ENCODE measurements at places on chromosomes 11 and 22.
A peak's percentile ranks its signal among the peaks of the same experiment; 100 is the strongest.

DNA sequence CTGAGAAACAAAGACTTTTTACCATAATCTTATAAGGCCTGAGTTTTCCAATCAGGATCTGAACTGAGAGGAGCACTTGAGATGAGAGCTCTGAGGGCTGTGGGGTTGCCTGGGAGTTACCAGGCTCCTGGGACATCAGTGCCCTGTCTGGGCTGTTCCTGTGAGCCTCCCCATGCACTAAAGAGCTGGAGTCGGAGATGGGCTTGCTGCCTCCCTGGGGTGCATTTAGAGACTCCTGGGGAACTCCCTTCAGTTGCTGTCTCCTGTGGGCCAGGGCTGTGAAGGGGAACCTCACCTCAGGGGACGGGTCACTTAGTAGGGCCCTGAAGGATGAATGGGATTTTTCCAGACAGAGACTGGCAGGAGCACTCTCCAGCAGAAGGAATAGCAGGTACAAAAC is 33.3 kb downstream of the KCNC1 start:
- no peak for DNase-seq

DNA sequence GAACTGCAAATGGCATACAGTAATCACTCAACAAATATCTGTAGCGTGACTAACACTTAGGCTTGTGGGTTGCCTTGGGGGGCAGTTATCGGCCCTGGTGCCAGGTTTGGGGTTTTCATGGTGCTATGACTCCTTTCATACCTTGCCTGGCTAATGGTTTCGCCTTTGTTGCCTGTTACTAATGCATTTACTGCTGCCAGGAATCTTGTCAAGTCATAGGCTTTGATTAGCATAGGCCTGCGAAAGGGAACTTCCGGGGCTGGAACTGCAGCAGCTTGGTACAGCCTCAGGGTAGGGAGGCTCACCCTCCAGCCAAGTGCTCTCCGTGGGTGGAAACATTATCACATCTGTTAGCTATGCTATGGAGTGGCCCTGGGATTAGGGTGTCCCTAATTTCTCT is 13.2 kb downstream of the SLC25A18 start:
- no peak for DNase-seq

GRCh38 chr22:26399289-26399688 is 29.8 kb upstream of the ASPHD2 start:
- DNase-seq, result no peak

DNA sequence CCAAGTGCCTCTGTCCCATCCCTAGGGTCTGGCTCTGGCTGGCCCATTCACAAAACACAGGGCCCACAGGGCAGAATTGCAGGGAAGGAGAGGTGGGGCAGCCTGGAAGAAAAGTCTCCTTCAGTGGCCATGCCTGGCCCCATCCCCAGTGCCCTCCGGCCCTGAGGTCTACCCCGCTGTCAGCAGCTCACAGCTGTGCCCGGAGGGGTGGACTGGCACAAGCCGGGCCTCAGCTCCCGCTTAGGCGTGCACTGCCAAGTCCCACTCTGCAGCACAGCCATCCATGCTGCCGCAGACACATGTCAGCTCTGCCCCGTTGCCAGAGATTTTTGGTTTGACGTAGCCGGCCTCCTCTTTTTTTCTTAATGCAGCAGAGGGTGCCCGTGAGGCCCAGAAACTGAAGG is 3.9 kb upstream of the SCN2B start:
- peak; percentile 53 for DNase-seq

DNA sequence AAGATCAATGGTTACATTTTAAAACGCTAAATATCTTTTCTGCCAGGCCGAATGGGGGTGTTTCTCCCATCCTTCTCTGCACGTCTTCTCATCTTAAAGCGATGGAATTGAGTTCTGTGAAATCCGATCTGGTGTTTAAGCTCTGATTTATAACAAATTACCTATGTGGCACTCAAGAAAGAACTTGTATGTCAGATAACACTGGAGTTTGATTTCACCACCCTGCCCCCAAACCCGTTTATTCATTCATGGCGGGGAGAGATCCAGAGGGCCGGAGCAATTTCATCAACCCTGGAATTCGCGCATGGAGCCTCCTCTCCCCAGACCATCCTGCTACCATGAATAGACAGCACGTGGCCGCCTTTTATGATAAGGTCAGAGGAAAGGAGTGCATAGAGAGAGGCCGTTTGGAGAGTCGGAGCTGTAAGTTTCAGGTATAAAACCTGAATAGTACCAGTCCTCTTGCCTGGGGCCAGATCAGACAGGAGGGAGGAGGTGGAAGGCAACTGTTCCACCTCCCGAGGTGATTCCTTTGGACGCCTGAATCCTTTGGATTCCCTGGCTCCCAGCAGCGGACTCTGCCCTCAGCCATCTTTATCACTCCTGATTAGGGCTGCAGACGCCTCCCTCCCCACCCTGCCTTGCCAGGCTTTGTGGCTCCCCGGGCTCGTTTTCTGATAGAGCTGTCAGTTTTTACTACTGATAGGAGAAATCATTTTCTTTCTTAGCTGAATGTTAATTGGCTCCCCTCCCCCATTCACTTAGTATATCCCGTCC is 27.3 kb upstream of the NFAM1 start:
- DNase-seq, result no peak

GRCh38 chr11:21289686-21290085 is 620.3 kb downstream of the NELL1 start:
- no peak for DNase-seq

DNA sequence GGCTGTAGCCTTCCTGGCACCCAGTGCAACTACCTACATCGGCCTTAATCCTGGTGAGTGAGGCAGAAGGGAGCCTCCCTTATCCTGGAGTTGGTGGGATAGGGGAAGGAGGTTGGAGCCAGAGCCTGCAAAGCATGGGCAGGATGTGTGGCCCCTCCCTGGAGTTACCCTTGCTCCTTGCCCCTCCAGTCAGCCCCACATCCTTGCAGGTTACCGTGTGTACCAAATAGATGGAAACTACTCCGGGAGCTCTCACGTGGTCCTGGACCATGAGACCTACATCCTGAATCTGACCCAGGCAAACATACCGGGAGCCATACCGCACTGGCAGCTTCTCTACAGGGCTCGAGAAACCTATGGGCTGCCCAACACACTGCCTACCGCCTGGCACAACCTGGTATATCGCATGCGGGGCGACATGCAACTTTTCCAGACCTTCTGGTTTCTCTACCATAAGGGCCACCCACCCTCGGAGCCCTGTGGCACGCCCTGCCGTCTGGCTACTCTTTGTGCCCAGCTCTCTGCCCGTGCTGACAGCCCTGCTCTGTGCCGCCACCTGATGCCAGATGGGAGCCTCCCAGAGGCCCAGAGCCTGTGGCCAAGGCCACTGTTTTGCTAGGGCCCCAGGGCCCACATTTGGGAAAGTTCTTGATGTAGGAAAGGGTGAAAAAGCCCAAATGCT is 3.9 kb downstream of the SMPD1 start:
- peak; percentile 52 for DNase-seq

DNA sequence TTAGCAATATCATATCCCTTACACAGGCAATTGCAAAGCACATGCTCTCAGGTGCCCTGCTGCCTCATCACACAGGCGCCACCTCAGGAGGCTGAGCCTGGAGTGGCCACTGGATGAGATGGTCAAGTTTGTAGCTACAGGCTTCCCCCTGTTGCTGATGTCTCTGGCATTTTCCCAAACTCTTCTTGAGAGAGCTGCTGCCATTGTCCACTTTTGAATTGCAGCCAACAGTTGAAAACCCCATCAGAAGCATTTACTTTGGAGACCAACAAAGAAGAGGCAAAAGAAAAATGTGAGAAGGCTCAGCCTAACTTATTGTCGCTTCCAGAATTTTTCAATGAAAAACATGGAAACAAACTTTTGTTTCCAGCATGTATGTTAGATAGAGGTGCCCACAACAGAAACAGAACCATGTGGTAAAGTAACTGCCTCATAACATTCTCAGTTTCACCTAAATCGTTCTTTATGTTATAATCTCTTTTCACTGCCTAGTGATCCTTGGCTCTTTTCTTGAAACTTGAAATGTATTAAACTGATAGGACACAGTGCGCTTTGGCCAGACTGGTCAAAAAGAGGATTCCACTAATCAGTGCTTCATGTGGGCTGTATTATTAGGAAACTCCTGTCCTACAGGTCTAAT is 47.6 kb upstream of the OR8B8 start:
- DNase-seq, result no peak

DNA sequence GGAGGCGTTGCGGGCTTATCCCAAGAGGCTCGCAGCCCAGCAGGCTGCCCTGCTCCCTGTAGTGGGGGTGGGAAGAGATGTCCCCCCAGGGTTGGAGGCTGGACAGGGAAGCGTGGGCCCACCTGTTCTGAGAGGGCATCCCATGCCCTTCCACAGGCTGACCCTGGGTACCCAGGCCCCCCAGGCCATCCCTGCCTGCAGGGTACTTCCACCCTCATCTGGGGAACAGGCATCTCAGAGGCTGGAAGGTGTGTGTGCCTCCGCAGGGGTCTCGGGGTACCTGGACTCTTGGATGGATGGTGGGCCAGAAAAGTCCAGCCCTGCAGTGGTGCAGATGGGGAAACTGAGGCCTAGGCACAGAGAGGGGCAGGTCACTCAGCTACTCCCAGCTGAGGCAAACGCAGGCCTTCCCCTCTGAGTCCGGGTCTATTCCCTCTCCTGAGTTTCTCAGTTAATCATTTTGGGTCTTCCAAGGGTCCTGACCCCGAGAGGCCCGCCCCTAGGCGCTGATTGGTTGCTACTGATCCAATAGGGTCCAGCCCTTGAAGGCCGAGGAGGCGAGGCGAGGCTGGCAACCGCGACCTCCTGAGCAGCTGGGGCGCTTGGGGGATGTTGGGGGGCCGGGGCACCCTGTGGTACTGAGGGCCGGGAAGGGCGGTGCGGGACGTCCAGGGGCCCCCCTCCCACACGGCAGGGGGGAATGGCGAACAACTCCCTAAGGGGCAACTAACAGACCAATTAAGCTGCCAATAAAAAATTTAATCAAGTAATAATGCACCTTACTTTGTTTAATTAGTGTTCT is 23.8 kb downstream of the FLRT1 start:
- peak; percentile 63 for DNase-seq

DNA sequence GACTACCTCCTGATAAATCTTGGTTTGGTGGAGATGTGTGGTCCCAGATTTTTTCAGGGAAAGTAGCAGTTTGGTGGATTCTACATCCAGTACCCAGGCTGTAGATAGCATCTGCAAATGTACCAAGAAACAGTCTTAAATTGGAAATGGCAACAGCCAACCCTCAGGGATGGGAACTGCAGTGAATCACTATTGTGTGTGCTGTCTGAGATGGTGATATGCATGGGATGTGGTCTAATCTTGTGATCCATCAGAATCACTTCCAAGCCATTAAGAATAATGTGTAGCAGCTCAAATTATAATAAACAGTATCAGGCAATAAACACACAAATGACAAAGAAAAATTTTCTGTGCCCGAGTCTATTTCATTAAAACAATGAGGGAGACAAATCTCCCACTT is 3.4 kb downstream of the OLFML1 start:
- DNase-seq, result no peak

- DNase-seq, result no peak
Measured at GRCh38 chr11:122127020-122127419, 11.0 kb upstream of the BLID start.

GRCh38 chr11:61828379-61828628 is 204 bp downstream of the FADS2 start:
- no peak for DNase-seq

DNA sequence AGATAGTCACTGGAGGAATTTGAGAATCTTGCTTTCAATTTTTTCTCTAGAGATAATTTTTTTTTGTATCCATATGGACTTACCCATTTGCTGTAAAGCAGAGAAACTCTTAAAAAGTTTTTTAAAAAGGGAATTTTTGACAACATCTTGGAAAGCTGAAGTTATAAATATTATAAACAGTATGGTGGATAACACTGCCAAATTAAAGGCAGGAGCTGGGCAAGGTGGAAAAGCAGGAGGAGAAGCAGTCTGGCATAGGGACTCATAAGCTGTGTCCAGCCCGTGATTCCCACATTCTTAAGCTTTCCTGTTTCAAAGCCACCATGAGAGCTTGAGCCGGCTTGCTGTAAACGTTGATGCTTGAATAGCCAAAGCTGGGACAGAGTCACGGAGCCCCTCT is 149.5 kb downstream of the NAV2 start:
- DNase-seq, result no peak

DNA sequence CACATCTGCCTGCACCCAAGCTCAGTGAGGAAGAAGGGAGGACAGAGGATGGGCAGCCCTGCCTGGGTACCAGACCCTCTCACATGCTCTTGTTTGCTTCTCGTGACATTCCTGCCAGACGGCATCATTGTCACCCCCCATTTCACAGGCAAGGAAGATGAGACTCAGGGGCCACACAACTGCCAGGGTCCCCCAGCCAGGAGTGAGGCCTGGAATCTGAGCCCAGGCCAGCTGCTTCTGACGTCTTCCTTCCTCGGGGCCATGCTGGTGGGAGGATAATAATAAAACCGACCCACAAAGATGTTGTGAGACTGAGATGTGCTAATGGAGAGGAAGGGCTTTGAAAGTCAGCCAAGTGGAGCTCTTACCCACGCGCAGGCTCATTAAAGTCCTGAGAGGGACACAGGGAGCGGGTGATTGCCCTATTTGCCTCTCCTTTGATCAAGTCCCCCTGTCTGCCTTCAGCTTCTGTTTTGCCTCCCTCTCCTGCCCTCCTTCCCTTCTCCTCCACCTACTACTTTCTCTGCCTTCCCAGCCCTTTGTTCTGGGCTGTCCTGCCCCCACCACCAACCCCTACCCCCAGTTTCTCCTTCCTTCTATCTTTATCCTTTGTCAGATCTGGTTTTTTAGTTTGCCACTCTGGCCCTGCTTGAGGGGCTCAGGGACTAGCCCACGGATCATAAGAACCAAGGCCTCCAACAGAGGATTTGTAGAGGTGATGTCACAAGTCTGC is 62.7 kb downstream of the MCM5 start:
- DNase-seq, result no peak

- DNase-seq, result no peak
Measured at GRCh38 chr11:89177691-89178231, at the start of gene TYR. TYR (plus strand) TSS chr11:89177875; CDS start chr11:89177954, 79 bp downstream.

DNA sequence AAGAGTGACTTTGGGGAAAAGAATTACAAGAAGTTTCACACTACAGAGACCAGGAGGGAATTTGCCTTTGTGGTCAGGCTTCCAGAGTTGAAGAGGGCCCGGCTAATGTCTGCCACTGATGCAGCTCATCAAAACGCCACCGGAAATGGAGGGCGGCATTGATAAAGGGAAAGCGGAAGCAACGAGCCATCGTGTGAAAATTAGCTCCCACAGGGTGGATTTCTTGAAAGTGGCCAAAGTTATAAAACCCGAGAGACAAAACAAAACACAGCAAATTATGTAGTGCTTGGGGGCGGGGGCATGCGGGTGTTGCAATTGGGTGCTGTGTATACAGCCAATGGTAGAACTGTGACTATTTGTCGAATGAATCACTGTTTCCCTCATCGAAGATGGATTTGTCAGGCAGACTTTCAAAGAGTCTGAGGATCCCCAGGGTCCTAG is 113.0 kb downstream of the ADAMTS15 start:
- no peak for DNase-seq
